ENCODE measurements at places on chromosomes 1 and 21.
A peak's percentile ranks its signal among the peaks of the same experiment; 100 is the strongest.

DNA sequence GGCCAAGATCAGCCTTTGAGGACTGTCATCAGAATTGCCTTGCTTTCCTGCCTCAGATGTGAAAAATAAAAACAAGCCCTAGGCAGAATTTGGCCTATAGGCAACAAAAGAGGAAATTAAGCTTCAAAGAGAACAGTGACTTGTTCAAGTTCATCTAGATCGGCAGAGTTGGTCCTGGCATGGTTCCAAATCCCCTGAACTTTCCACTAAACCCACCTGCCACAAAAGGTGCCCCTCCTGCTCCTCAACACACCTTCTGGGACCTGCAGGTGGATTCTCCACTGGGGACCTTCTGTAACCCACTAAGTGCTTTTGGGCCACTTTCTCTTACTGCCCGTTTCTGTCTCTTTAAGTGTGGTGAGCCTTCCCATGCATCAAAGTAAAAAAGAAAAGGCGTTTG lies 42.5 kb upstream of the LRRN2 start:
- no peak for DNase-seq

DNA sequence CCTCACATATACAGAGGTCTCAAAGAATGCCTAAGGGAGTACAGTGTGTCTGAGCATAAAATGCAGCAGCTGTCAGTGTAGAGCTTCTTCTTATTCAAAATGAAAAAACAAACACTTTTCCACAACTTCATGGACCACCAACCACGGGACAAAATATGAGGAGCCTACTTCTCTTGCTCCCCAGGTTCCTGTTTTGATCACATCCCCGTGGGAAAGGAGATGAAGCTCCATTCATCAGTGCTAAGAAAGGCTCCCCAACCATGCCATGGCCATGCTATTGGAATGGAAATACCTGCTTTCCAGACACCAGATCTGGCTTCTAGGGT lies 383 bp downstream of the CD48 start:
- no peak for DNase-seq

DNA sequence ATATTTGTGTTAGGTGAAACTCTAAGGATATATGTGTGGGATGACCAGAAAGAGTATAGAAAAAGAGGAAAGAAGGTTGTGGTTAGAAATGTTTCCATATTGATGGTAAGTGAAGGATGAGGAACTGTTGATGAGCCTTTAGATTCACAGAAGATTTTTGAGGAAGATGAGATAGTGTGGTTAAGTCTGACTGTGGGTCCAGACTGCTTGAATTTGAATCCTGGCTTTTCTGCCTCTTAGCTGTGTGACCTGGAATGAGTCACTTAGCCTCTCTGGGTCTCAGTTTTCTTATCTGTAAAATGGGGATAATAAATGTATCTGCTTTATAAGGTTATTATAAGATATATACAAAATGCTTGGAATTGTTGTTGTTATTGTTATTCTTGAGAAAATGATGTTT lies 27.5 kb downstream of the RGL1 start:
- no peak for DNase-seq

DNA sequence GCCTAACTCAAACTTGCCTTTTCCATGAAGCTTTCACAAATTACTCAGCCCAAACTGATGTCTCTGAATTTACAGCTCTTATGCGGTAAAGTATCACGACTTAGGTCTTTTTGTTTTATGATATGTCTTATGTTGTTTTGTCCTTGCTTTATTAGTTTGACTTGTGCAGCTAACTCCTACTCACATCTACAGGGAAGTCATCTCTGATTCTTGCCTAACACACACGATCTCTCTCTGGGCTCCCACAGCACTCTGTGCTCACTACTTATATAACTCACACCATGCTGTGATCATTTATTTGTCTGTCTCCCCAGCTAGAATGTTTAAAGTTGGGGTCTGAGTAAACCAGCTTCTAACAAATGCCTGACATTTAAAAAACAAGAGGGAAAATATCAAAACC lies 9.3 kb upstream of the PI4KB start:
- no peak for DNase-seq

- DNase-seq, result no peak
Measured at GRCh38 chr1:3880429-3881192, 19.5 kb downstream of the C1orf174 start.

- DNase-seq, result peak; percentile 41
Measured at GRCh38 chr1:222995236-222995580, 147.8 kb downstream of the TLR5 start.

GRCh38 chr1:200774735-200775444 lies 36.2 kb downstream of the CAMSAP2 start:
- peak; percentile 28 for DNase-seq

DNA sequence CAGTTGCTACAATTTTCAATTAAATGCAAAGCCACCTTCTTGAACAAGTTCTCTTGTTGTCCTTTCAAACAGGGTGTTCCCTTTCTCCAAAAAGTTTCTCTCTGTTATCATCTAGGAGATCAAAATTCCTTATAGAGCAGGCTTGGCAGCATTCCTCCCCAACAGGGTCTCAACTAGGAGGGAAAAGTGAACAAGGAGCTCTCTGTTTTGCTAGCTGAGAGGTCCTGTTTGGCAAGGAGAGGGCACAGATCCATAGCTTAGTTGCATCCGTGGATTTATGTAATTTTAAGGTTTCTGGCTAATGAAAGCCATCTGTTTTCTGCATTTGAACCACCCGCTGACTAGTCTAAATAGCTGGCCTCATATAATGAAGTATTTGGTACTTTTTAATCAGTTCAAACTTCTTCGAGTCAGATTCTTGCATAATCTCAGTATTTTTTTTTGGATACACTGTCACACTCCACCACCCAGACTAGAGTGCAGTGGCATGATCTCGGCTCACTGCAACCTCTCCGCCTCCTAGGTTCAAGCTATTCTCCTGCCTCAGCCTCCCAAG lies 54.0 kb downstream of the APP start:
- peak; percentile 68 for DNase-seq

GRCh38 chr1:23481026-23481597 lies 2.9 kb downstream of the ASAP3 start:
- DNase-seq, result no peak

- no peak for DNase-seq
Measured at GRCh38 chr1:2322581-2323211, 68.7 kb downstream of the MORN1 start.

- DNase-seq, result peak; percentile 27
Measured at GRCh38 chr1:17837233-17838030, 82.3 kb downstream of the ACTL8 start.

GRCh38 chr1:35925741-35926140 lies 5.2 kb upstream of the AGO3 start:
- DNase-seq, result peak; percentile 93

DNA sequence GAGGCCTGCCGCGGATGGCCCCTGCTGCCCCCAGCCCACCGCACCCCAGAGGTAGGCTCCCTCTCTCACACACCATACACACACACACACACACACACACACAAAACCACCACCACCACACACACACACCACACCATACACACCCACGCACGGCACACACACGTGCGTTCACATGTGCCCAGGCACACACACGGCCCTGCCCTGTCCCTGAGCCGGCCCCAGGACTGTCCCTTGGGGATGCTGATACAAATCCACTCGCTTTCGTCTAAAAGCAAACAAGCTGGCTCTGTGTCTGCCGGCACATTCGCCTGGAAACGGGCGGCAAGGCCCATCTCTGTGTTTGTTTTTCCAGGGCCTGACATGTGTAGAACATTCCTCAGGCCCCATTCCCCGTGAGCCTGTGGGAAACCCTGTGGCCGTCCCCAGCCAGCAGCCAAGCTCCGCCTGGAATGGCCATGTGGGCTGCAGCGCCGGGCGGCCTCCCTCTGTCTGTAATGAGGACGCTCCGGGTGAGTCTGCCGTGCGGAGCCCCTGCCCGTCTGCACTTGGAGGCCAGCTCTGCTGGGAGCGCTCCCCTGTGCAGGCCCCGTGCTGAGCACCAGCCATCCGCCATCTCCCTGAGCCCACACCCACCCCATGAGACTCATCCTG lies 67.4 kb downstream of the DMRTB1 start:
- peak; percentile 49 for DNase-seq

DNA sequence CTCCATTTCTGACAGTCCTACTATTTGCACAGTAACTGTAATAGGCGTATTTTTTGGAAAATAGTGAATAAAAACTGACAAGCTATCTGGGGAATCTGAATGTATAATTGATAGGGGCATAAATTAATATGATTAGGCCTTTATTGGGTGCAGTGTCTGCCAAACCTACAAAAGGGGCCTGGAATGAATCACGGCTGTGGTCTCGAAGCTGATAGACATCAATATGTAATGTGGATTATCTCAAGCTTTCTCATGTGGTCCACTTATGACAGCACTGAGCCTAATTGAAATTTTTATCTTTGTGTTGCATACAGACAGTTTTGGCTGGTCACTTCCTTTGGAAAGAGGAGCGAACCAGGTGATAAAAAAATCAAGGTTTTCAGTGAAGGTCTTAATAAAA lies 450.4 kb downstream of the GPATCH2 start:
- no peak for DNase-seq

DNA sequence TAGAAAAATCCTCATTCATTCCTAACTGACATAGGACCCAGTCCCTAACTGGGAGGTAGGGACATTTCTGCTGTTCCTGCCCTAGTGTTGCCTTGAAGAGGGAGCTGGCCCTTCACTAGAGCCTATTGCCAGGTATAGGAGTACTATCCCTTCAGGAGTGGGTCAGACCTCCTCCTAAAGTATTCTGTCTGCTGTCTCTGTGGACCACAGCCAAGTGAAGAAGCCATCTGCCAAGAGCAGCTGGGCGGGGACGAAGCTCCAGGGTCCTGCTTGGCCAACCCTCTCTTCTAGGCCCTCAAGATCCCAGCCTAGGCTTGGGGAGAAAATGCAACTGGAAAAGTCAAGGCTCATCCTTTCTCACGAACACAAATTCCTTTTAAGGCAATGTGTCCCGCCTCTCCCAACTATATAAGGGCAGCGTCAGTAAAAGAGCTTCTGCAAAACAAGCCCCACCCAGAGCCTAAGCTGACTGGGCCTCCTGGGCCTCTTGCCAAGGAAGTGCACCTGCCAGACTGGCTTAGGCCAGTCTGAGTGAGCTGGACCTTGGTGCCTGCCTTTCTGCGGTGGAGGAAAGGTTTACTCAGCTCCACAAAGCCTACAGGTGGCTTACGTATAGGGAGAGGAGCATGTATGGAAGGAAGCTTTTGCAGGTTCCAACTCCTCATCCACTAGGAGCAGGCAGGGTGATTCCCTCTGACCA lies 638 bp upstream of the TUFT1 start:
- DNase-seq, result peak; percentile 91

DNA sequence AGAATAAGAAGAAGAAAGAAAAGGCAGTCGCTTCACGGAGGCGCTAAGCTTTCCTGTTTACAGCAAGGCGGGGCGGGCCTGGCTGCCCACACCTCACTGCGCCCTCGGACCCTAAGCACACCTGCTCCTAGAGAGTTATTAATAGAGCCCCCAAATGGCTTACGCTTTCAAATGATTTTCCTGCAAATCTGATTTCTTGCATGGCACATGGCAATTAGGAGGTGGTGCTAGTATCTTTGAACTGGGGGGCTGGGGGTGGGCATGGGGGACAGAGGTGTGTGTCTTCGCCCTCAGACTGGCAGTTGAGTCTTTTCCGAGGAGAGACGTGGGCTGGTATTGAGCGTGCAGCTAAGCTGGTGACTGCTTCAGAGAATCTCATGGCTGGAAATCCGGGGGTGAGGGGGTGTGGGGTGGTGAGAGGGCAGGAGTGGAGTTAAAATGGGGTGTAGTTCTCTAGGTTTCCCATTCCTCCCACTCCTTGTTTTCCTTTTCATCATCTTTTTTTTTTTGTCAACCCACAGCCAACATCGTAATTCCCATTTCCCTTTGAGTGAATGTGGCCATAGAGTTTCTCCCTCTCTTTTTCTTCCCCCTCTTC lies 1.3 kb downstream of the S1PR1 start:
- no peak for DNase-seq

- peak; percentile 26 for DNase-seq
Measured at GRCh38 chr1:186841599-186841998, 12.8 kb downstream of the PLA2G4A start.

GRCh38 chr1:201230676-201231075 lies 40.1 kb downstream of the IGFN1 start:
- DNase-seq, result no peak

DNA sequence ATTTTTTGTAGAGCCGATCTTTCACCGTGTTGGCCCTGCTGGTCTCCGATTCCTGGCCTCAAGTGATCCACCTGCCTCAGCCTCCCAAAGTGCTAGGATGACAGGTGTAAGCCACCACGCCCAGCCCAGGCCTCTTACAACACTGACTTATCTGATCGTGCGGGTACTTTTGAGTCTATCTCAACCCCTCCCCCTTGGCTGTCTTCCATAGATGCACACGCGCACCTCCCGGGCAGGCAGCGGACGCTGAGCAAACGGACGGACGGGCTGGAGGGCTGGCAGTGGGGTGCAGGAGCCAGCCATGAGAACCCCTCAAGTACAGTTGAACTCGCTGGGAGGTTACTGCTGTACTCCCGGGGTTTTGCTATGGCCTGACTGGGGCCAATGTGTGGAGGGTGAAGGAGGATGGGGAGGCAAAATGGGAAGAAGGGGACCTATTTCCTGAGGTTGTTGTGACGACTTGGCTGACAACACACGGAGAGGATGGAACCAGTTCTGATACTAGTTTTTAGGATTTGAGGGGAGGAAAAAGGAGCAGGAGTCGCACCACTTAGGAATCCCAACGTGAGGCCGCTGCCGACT lies 959 bp downstream of the CD58 start:
- peak; percentile 21 for DNase-seq

- DNase-seq, result no peak
Measured at GRCh38 chr1:167650269-167651160, 20.5 kb downstream of the RCSD1 start.

DNA sequence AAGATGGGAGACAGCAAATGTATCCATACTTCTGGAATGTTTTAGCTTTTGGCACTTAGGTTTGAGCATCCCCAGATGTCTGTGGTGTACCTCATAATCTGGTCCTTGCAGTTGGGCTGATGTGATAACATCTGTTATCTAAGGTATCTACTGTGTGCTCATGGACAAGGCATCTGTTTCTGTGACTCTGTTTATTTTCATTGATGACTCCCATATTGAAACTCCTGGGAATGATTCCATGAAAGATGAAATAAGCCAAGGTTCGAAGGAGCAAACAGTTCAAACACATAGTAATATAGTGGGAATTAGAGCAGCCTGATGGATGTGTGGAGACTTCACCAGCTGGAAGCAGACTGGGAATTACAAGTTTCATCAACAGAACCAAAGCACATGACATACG lies 20.7 kb upstream of the TRIM45 start:
- DNase-seq, result no peak

DNA sequence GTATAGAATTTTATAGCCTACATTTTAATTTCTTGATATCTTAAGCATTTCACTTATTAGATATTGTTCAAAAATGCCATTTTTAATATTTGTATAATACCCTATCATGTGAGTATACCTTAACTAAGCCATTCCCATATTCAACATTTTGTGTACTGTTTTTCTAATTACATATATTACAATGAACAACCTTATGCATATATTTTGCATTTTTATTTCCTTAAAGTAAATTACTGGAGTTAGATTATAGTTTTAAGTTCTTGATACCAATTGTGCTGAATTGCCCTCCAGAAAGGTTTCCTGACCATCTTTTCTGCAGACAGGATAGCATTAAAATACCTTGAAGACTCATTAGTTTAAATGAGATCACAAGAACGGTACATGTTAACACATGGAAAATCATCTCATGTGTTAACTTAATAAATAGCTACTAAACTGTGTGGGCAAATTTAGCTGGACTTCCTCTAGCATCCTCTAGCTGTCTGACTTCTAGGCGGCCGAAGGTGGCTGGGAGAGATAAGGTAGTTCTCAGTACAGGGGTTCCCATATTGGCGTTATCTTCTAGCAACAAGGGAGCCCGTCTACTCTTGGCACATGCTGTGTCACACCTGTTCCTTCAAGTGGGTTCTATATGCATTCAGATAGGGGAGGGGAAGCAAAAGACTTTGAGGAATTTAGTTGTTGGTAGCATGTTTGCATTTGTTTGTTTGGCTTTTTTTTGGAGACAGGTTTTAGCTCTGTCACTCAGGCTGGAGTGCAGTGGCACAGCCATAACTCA lies 8.9 kb downstream of the DCLRE1B start:
- no peak for DNase-seq
